ENCODE measurements at places on chromosomes 7 and 10.
A peak's percentile ranks its signal among the peaks of the same experiment; 100 is the strongest.

DNA sequence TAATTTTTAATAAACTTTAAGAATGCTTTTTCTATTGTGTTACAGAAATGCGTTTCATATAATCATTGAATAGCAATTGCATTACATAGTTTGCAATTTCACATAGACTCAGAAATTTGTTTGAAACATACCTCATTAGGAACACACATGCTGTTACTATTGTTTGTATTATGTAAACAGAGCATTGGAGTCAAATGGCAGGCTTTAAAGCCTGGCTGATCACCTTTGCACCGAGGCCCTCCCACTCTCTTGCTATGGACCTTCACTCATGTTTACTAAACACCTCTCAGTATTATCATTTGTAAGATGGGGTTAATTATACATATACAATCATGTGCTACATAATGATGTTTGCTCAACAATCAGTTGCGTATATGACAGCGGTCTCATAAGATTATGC lies 203.6 kb upstream of the NPSR1 start:
- no peak for DNase-seq

DNA sequence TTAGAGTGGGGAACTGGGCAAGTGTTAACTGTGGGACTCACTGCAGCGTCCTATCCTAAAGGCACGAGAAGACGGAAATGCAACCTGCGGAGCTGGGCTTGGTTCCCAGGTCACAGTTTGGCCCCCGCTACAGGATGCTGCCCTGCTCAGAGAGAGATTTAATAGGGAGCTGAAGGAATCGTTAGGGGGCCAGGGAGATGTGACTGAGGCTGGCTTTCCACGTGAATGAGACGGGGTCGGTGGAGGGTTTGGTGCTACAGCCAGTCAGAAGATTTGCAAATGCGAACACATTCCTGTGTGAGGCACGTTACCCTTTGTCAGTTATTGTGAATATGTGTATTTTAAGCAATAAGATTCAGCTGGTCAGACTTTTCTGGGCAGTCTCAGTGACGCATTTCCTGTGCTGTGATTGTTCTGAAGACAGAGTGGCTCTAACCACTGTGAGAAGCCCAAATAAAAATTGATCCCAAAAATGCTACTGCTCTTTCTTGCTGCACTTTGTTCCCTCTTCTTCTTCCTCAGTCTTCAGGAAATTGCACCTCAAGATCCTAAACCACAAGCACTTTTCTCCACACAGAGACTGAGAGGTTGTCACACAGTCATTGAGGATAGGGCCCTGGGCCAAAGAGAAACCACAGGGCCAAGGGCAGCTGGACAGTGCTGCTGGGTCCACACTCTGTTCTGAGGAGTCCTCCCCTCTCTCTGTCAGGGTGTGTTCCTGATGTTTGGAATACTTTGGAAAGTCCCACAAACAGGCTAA lies 21.2 kb downstream of the CYP17A1 start:
- no peak for DNase-seq

GRCh38 chr7:91330866-91331265 lies 66.6 kb downstream of the FZD1 start:
- no peak for DNase-seq

GRCh38 chr10:34811968-34812514 lies 3.1 kb downstream of the PARD3 start:
- no peak for DNase-seq

DNA sequence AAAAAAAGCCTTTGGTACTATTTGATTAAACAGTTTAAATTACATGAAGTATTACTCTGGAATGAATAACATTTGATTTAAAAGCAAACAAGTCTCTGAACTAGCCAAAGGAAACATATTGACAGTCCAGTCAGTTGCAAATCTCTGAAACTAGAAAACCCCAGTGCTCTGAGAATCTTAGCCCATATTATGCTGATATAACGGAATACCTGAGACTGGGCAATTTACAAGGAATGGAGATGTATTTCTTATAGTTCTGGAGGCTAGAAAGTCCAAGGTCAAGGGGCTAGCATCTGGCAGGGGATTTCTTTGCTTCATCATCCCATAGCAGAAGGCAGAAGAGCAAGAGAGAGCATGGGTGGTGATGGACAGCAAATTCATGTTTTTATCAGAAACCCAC lies 21.7 kb upstream of the FKBP9 start:
- no peak for DNase-seq

DNA sequence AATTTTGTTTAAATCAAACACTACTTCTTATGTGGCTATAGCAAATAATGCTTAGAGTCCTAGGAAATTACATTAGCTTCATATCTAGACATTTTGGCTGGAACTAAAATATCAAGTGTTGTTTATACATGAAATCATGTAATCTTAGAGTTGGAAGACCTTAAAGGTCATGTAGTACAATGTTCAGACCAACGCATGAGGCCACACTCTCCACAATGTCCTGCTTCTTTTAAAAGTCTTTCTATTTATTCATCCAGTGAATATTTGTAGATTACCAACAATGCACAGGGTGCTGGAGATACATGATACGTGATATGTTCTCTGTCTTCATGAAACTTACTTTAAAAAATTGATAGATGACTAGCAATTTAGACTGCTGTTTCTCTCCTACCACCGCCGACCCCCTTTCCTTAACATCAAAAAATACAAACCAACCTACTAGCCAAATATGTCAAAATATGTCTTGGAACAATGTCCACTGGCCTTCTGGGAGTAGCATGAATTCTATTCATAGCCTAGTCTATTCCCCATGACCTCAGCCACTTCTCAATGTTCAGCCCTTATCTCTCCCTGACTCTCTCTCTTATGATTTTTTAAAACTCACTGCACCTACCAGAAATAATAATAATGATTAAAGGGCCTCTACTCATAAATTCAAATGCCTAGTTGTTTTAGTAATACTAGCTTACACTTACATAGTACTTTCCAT lies 59.5 kb upstream of the CAV2 start:
- no peak for DNase-seq

GRCh38 chr7:44124822-44125202 lies 1.5 kb upstream of the POLD2 start:
- DNase-seq = no peak

DNA sequence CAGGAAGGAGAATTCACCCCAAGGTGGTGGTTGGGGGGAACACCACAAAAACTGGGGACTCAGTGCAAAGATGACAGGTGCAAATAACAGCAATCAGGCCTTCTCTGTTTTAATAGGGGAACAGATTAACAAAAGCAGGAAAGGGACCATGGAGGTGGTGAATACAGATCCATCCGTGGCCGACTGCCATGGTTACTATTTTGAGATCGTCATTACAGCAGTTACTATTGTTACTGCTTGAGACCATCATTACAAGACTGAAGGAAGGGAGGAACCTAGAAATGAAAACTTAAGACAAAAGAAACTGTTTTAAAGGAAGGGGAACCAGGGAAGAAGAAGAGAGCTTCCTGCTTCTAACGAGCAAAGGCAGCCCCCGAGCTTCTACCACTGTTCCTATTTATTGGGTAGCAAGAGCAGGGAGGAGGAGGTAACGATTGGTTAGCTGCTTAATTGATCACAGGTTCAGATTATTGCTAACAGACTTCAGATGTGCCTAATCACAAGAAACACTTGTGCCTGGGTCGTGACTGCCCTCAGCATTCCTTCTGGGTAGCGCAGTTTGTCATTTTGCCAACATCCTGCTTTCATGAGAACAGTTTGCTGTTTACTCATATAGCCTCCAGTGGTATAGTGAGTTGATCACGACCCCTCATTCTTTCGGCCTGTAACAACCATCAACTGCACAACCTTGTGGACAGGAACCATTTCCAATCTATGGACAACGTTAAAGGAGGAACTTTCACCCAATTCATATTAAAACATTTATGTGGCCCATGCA lies 216.3 kb downstream of the CHCHD3 start:
- DNase-seq = no peak

DNA sequence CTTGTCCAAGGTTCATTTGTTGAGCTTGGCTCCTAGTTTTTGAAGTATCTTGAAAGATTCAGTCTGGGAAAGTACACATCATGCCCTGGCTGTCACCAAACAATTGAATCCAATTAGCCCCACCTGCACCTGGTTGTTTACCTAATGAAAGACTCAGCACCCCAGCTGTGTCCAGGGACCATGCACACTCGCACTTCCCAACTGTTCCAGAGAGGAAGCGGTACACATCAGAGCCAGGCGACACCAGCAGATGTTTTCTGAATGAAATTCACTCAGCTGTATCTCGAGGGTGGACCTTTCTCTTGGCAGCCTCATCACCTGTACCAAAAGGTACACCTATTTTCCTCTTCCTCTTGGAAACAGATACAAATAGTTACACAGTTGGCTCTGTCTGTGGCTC lies 216.4 kb upstream of the LRGUK start:
- DNase-seq = no peak

GRCh38 chr10:44864051-44864450 lies 47.1 kb upstream of the TMEM72 start:
- DNase-seq = no peak

- DNase-seq = peak; percentile 31
Observed at GRCh38 chr10:103192451-103193106, 493 bp downstream of the NT5C2 start.

DNA sequence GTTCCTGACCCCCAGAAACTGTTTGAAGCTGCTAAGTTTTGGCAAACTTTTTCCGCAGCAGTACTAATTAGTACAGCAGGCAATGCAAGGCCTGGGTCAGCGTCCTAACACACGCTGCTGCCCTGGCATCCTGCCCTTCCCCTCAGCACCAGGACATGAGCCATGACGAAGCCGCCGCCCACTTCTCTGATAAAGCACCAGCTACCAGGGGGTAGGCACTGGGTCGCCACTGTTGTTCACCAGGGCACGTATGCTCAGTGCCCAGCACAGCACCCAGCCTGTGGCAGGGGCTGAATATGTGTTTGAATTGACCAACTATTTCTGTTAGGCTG lies 59.5 kb downstream of the CHST15 start:
- no peak for DNase-seq

- no peak for DNase-seq
Observed at GRCh38 chr7:115004121-115004520, 82.2 kb downstream of the MDFIC start.

DNA sequence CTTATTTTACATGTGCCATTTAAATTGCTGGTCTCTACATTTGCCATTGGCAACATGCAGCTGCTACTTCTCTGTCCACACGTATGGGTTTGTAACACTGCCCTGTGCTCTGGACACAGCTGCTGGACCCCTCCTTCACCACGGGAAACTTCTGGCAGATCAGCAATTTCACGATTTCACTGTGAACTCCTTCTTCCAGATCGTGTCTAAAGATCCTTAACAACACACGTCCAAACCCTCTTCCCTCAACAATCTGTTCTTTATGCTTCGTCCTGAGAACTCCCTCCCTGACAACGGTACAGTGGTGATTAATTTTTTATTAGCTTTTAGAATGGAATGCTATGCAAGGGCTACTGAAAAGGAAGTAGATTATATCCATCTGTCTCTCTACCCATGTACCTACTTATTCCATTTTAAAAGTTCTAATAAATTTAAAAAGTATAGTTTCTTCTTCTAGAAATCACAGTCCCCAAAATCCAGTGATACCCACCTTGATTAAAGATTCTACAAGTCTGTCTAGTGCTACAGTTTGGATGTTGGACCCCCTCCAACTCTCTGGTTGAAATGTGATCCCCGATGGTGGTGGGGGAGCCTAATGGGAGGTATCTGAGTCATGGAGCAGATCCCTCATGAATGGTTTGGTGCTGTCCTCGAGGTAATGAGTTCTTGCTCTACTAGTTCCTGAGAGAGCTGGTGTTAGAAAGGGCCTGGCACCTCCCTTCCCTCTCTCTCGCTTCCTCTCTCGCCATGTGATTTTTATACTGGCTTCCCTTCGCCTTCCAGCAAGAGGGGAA lies 81.0 kb downstream of the KIAA1549 start:
- no peak for DNase-seq

- DNase-seq = no peak
Observed at GRCh38 chr7:135201350-135201749, 10.0 kb downstream of the WDR91 start.

DNA sequence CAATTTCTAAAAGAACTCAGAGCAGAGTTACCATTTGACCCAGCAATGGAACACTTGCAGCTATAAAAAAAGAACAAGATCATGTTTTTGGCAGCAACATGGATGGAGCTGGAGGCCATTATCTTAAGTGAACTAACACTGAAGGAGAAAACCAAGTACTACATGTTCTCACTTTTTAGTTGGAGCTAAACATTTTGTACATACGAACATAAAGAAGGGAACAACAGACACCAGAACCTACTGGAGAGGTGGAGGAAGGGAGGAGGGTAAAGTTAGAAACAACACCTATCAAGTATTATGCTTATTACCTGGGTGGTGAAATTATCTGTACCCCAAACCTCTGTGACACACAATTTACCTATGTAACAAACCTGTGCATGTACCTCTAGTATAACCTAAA lies 329.5 kb downstream of the ATRNL1 start:
- no peak for DNase-seq

DNA sequence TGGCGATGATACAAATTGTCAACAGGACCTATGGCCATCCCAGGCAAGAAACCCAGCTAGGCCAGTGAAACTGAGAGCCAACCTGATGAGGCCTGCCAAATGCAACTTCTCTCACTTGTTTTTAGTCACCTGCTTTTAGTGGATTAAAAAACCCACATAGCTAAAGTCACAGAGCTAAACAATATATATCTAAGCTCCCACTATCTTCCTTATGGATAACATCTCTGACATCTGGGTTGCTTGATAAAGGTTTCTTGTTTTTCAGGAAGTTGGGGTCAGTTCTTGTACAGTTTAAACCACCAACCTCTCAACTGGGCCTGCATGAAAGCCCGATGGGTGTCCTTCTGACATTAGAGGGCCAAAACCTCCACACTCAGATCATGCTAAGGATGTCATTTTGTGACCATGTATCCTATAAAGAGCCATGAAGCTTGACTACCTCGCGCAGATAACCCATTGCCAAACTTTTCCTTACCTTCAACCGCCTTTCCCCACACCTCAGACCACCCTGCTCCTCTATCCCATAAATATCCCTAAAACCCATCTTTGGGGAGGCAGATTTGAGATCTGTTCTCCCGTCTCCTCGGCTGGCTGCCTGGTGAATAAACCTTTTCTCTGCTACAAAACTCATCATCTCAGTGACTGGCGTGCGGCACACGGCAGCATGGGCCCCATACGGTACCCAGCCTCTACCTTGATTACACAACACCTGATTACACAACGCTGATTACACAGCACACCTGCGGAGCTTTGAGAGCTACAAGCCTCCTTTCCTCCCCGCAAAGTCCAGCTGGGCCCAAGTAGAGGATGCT lies 797 bp upstream of the STMP1 start:
- no peak for DNase-seq

DNA sequence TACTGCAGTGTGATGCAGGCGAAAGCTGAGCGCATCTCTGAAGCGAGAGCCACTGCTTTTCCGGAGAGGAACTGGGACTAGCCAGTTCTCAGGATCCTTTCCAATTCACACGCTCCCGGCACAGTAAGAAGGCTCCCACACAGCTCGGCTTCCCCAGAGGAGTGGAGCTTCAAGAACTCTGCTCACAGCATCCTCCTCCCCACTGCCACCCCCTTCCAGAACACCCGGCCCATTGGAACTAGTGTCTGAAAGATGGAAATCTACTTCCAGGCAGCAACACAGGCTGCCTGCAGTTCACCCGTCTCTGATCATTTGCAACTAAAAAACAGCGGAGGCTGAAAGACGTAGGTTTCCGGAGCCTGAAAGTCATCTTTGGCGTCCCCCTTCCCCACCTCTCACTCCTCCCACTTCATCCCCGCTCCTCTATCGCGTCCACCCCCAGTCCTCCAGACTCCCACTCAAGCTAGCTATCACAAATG lies at the start of gene DGKB:
DGKB (minus strand) TSS at position 163 of the 479 bp plus-strand sequence.
- DNase-seq = peak; percentile 32

Measured in urinary bladder (tissue), 4 donors.